AG20443 (cell line): ENCODE measurements at places on chromosomes 16 and 17.

- no peak for DNase-seq
Observed at GRCh38 chr16:50178491-50178941, 25.4 kb downstream of the TENT4B start.

DNA sequence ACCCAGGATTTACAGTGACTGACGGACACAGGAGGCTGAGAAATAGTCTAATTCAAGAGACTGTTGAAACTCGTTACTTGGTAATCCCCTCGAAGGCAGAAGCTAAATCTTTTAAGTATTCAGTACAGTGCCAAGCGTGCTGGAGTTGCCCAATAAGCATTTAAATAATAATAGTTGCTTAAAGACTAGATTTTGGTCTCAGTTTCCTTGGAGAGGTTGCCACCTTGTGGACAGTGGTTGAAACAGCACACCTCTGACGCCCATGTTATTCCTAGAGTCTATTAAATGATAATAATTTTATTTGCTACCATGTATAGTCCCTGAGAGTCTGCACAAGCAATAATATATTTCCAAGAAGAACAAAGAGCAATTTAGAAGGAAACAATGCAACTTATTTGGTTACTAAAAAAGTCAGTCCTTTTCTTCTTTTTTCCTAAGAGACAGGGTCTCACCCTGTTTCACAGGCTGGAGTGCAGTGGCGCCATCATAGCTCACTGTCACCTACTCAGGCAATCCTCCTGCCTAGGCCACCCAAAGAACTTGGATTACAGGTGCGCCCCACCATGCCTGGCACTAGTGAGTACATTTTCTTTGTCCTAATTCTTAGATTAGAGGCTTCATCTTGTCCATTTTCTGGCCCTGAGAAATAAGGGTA lies 138.0 kb upstream of the NUDT7 start:
- peak; percentile 69 for DNase-seq

DNA sequence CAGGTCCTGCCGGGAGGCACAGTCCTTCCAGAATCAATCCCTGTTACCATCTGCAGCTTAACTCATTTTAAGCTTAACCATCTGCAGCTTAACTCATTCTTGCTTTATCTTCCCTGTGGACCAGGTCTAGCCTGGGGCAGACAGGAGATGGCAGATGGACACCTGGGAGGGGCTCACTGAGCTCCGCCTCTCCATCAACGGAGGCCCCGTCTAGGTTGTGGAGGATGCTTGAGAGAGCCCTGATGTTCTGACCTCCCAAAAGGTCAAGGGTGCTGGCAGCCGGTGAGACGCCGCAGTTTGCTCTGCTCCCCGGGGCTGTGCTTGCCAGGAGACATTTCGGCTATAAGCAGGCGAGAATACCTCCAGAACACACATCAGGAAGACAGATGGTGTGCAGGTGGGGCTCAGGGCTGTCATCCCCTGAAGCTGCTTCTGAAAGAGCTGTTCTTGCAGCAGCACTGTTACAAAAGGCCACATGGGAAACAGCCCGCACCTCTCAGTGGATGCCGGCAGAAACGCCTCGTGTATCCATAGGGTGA lies 41.3 kb downstream of the BAIAP2 start:
- DNase-seq: no peak

GRCh38 chr17:77097631-77098180 lies 43.1 kb upstream of the SEC14L1 start:
- no peak for DNase-seq

DNA sequence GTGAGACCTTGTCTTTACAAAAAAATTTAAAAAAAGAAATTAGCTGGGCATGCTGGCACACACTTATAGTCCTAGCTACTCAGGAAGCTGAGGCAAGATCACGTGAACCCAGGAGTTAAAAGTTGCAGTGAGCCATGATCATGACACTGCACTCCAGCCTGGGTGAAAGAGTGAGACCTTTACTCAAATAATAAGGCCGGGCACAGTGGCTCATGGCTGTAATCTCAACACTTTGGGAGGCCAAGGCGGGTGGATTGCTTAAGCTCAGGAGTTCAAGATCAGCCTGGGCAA lies 11.5 kb upstream of the RIPOR1 start:
- DNase-seq: no peak

DNA sequence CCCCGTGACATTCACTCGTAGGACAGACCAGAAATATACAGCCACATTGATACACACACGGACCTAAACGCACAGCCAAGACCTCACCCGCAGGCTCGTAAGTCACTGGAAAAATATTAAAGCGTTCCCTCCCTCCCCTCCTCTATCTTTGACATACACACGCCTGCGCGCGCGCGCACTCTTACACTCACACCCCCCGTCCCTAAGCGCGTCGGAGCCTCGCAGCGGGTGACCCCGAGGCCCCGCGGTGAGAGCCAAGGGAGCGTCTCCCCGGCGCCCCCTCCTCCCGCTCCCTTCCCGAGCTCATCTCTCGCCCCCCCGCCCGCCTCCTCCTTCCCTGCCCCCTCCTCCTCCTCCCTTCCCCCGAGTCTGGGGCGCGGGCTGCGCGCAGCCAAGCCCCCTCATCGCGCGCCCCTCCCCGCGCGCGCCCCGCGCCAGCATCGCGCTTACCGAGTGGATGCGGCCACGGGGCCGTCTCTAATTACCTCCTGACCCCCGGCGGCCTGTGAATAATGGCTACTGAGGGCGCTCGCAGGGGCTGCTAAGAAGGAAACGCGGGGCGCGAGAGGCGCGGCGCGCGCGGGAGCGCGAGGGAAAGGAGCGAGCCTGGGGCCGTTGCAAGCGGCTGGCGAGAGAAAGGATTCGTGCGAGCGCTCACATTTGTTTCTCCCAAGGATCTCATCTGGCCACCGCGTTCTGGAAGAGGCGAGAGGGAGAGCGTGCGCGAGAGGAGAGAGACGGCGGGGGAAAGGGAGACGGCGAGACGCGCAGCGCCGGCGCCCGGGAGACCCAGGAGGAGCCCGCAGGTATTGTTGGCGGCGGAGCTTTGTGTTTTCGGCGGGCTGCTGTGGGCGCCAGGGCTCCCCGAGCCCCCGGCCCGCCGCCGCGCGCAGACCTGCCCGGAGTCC lies 42.4 kb downstream of the RAI1 start:
- peak; percentile 87 for DNase-seq

- DNase-seq: no peak
Observed at GRCh38 chr17:72974605-72975232, 117.8 kb downstream of the SLC39A11 start.

GRCh38 chr16:31453255-31454204 lies 5.8 kb upstream of the ARMC5 start:
- DNase-seq: no peak

DNA sequence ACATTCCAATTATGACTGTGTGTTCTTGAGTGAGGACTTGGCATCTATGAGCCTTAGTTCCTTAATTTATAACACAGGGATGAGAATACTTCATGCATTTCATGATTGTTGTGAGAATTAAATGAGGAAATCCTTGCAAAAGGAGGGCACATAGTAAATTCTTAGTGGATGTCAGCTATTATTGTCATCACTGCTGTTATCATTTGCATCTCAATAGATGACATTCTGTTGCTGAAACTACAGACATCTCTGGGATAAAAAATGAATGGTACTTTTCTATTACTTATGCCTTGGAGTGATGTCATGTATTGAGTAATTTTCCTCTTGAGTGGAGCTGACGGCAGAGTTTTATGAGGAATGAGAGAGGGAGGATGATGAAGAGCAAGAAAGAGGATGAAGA lies 184.4 kb upstream of the CDH11 start:
- DNase-seq: no peak

DNA sequence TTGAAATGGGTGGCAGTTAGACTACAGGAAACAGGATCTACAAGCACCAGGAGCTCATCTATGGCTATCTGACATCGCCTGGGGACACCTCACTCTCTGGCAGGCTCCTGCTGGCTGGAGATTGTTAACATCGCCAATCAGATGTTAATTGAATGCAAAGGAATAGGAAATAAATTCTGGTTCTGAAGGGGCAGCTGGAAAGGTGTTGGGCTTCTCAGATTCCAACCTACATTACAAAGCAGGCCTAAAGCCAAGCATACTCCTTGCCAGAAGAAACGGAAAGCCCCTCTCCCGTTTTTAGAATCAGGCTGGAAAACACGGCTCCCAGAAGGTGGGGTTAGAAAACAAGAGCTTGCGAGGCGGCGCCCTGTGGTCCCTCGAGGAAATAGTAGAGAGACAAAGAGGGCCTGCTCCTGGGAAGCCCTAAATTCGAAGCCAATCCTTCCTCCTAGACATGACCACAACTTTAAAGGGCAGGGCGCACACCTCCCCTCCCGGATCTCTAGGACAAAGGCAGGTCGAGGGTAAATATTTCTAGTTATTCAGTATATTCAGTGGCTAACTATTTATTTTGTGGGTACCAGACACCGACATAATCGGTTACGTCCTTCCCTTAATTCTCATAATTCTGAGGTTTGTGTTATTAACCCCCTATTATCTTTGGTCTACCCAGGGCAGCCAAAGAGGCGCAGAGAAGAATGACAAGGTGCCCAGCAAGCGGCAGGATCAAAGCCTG lies 763 bp upstream of the TOM1L1 start:
- DNase-seq: no peak

DNA sequence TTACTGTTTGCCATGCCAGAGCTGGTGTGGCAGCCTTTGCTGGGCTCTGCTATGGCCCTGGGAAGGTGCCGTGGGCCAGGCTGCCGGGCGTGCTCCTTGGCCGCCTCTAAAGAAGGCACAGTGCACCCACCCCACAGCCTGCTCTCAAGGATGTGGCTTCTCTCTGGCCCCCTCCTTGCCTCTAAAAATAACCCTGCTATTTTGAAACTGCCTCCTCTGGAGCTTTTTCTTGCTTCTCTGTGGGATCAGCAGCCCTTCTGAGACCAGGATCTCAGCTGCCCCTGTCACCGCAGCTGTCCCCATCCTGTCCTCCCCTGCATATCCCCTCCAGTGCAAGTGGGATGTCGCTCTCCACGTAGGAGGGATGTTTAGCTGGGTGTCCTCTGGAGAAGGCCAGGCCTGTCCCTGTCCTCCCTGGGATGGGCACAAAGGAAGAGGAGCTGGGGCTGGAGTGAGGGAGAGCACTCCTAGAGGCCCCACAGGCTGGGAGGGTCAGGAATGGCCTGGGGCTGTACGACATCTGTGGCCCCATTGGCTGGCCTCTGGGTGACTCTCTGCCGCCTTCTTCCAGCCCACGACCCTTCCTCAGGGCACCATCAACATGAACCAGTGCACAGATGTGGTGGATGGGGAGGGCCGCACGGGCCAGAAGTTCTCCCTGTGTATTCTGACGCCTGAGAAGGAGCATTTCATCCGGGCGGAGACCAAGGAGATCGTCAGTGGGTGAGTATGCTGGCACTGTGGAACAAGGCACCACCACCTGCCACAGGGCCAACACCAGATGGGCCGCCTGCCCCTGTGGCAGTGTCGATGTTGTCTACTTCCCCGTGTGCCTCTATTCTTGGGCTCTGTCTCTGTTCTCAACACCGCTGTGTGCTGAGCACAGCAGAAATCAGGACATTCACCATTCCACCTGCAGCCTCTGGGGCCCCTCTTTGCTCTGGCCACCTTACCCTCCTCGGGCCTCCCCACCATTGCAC lies 79.7 kb downstream of the PLD6 start:
- no peak for DNase-seq

GRCh38 chr16:77763994-77764393 lies 24.4 kb upstream of the VAT1L start:
- no peak for DNase-seq

DNA sequence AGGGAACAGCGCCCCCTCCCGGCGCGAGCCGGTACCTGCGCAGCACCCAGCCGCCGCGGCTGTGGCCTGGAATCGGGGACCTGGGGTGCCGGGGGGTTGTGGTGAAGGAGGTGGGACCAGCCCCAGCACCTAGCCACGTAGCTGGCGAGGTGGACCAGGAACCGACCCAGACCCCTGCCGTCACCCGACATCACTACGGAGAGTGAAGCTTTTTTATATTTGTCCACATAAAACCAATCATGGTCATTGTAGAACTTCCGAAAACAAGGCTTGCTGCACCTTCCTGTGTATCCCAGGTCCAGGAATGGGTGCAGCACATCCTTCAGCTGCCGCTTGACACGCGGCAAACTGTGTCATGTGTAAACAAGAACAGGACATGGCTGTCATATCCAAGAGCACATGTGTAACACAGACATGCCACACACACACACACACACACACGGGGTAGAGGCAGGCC lies 1.3 kb downstream of the HBQ1 start:
- no peak for DNase-seq

DNA sequence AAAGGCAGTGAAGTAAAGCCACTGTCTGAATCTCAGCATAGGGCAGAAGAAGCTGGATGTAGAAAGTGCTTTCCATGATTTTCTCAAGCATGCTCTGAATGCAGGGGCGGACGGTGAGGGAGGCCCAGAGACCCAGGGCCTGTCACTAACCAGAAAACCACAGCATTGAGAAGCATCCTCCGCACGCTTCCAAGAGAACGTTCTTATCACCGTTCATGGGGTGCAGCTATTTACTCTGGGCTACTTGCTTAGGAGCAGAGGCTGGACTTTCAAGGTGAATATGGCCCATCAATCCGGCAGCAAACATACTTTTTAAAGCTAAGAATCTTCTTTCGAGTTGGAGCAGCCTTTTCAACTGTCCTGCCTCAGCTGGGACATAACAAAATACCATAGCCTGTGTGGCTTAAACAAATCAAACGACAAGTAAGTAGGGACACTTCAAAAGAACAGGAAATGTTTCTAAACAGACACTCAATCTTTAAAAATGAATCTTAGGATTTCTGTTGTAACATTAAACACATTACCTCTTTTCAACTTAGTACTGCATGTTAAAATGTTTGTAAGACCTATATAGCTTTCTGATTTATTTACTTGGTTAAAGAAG lies 46.5 kb upstream of the CDRT4 start:
- DNase-seq: no peak

- no peak for DNase-seq
Observed at GRCh38 chr16:68434624-68435210, 13.6 kb downstream of the SMPD3 start.

DNA sequence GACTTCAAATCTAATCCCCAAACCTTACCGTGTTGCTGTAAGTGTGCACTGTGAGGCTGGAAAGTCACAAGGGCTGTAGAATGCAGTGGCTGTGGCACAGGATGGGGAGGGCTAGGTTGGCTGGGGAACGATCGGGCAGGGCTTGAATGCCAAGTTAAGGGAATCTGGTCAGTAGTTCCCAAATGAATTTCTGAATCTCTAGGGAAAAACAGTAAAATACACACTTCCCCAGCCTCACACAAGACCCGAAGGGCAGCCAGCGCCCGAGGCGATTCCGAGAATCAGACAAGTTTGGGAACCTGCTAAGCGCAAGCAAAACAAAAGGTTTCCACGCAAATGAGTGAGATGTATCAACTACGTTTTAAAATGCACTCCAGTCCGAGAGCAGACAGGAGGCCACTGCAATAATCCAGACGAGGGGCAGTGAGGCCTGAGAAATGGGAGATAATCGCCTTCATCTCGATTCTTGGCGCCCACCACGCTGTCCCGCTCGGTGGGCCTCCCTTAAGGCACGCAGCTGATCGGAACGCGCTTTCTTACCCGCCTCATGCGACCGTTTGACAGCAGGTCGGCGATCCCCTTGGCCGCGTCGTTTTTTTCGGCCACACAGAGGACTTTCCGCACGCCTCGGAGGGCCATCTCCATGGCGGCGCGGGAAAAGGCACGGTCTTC lies 599 bp downstream of the TOP3A start:
- DNase-seq: peak; percentile 33

GRCh38 chr16:58272855-58273254 lies 22.0 kb downstream of the PRSS54 start:
- no peak for DNase-seq

- DNase-seq: no peak
Observed at GRCh38 chr16:27446721-27447120, 44.7 kb downstream of the IL21R start.
